Activated effector memory CD4-positive, alpha-beta T cell treated with anti-CD3 and anti-CD28 coated beads, Interleukin-2, amount 50 U/mL, for 16 hours (primary cell): ENCODE measurements at places on chromosomes 2 and 18.

DNA sequence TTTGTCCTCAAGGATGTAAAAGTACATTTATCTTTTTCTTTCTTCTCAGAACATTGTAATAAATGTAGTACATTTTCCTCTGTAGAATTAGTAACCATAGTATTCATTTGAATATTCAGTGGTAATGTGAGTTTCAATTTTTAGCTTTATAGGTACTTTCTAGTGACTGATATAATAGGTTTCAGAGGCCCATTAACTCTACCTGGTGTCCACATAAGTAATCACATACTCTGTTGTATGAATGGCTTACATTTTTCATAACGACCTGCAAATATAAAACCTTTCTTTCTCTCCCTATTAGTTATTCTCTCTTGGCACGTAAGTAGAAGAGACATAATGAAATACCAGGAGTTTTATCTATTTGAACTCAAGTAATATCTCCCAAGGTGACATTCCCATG lies 1017.6 kb downstream of the DPP10 start:
- no peak for DNase-seq

DNA sequence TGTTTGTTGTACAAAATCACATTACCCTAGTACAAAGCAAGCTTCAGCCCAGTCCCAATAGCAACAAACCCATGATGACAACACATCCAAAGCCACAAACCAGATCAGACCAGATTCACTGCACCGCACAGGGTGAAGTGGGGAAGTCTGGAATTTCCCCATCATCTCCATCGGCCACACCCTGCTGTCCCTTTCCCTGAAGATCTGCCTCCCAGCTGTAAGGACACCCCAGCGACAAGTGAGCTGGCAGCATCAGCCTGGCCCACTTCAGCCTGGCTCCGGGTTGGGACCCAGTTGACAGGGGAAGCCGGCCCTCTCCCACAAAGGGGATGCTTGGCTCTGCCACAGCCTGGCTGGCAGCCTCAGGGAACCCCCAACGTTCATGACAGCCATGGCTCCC lies 207.6 kb downstream of the MGAT5 start:
- DNase-seq = no peak

GRCh38 chr18:49070552-49070951 lies 119.8 kb upstream of the SMAD7 start:
- DNase-seq = no peak

GRCh38 chr18:6595666-6596065 lies 133.8 kb upstream of the ARHGAP28 start:
- no peak for DNase-seq

- no peak for DNase-seq
Measured at GRCh38 chr2:54977149-54977548, 73.1 kb downstream of the RTN4 start.
